ENCODE measurements at places on chromosomes 7 and 10. TPM values are rescaled to one million over a fixed set of nuclear protein-coding genes. Genes with fewer than 3 reads are reported as not detected.
A peak's percentile ranks its signal among the peaks of the same experiment; 100 is the strongest.

Gene CYP2C18
- total RNA-seq, result not detected

Gene SPDYE2B
- total RNA-seq, result not detected

DNA sequence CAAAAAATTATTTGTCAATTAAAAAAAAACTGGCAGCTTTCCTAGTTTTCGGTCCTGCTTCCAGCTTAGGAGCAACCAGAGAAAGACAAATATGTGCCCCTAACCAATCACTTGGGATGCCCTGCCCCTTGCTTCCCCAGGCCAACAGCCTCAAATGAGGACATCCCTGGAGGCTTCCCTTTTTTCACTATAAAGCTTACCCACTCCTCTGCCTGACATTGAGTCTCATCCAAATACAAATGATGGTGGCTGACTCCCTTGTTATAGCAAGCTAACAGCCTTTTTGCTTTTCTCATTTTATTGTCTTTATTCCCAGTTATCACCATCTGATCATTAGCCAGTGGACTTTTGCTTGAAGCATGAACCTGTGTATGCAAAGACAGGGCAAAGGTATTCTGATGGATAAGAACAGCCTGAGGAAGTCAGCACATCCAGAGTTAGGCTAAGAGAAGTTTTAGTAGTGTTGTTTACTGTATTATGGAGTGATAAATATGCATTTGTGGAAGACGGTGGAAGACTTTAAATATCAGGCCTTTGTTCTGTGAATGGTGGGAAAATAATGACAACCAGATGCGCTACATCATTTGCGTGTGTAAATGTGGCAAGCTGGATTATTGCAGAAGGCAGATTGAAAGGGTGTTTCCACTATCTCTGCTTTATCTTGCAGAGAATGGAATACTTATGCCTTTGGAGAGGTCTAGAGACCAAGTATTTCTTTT, 1.7 kb upstream of the CCM2 start:
- no peak for DNase-seq

GRCh38 chr7:84532196-84532595, 337.6 kb upstream of the SEMA3A start:
- DNase-seq, result no peak

GRCh38 chr7:99137411-99138180, 6.3 kb downstream of the SMURF1 start:
- peak; percentile 33 for DNase-seq

- no peak for DNase-seq
Measured at GRCh38 chr7:159218607-159219006, 73.9 kb upstream of the VIPR2 start.

GRCh38 chr7:93973134-93973533, 31.0 kb downstream of the BET1 start:
- DNase-seq, result no peak
